ENCODE measurements at places on chromosomes 5 and 9.

GRCh38 chr5:146690880-146691355 lies 174.9 kb upstream of the GPR151 start:
- DNase-seq: no peak

DNA sequence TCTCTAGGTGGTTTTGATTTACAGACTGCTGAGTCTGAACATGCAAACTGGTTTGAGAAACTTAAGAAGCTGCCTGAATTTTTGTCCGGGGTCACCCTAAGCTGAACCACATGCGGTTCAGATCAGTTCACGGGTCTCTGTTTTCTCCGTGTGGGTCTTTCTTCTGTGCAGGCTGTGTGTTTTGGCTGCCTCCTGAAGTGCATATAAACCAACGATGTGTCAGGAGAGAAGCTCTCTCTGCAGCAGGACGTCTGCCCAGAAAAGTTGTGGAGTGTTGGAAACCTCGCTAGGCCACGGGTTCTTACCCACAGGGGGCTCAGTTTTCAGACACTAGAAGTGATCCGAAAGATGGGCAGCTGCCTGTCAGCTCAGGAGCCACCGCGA lies 364.2 kb downstream of the IRX2 start:
- no peak for DNase-seq

- DNase-seq: no peak
Observed at GRCh38 chr5:107517185-107518033, 153.3 kb downstream of the EFNA5 start.

- no peak for DNase-seq
Observed at GRCh38 chr9:130980526-130980925, 28.4 kb upstream of the LAMC3 start.

GRCh38 chr5:54519509-54519876 lies 1.9 kb downstream of the SNX18 start:
- no peak for DNase-seq

GRCh38 chr9:13487936-13488335 lies 208.4 kb upstream of the MPDZ start:
- DNase-seq: no peak

DNA sequence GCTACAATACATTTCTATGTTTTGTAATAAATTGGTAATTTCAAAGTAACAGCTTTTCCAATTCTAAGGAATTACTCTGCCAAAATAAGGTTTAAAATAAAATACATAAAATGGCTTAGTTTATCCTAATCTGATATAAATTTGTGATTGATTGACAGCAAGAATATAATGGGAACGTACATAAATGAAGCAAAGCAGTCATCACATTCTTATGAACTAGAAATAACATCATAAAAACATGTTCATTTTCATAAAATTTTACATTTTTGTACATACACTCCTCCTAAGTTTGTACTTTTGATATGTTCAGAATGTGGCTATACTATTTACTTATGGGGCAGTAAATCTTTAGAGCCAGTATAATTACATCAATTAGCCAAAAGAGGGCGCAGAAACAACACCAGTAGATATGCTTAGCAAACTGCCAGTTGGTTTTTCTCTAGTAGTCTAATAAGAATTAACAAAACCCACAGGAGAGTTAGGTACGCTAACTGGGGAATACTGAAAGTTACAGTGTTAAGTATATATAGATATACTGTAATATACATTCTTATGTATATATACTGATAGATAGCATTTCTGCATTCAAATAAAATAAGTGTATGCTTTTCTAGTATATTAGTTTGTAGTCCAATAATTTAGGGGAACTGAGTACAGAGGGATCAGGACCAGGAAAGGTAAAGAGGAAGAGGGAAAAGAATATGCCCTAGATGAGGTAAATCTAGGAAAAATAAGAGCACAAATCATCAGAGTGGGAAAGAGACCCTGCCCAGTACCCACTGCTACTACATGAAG lies 76.8 kb downstream of the ZDHHC21 start:
- peak; percentile 23 for DNase-seq

DNA sequence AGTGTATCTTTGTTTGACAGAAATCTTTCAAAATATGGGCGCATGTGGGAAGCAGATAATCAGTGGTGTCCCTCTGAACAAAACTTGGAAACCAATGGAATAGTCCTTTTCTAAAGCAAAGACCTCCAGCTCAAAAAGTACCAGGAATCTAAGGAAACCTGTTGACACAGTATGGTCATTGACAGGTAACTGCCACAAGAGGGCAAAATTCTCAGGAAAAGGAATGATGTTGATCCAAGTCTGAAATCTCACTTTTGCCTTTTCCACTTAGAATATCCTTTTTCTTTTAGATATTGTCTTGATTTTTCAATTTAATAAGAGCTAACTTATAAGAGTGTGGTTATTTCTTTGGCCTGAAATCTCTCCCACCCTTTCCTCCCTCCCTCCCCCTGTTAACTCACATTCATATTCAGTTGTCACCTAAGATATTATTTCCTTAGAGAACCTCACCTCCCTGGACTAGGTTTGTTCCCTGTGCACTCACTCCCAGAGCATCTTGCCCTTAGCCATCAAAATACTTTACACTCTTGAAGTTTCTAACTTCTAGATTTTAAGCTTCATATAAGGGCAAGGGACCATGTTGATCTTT lies 59.0 kb upstream of the BARX1 start:
- no peak for DNase-seq
